ENCODE measurements at places on chromosomes 6 and 20.

DNA sequence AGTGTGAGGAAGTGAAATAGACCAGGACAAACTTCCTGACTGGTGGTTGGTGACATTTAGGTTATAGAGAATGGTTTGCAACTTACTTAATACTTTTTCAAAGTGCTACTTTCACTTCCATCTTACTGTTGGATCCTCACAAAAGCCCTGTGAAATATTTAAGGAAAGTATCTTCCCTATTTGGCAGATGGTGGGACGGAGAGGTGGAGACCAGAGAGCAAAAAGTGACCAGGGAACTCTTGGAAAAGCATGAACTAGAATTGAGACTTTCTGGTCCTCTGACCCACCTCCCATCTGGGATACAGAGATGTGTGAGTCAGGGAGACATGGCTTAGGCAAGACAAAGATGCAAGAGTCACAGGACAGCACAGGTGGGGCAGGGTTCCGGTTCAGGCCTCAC, 3.0 kb downstream of the TRIM10 start:
- DNase-seq = no peak

DNA sequence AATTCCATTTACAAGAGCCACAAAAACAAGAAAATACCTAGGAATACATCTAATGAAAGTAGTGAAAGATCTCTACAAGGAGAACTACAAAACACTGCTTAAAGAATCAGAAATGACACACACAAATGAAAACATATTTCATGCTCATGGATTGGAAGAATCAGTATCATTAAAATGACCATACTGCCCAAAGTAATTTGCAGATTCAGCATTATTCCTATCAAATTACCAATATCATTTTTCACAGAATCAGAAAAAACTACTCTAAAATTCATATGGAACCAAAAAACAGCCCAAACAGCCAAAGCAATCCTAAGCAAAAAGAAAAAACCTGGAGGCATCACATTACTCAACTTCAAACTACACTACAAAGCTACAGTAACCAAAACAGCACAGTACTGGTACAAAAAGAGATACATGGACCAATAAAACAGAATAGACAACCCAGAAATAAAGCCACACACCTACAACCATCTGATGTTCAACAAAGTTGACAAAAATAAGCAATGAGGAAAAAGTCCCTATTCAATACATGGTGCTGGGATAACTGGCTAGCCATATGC, 24.3 kb downstream of the REV3L start:
- DNase-seq = no peak

- no peak for DNase-seq
These were observed 22.2 kb downstream of the TFEB start for GRCh38 chr6:41713159-41713649.

DNA sequence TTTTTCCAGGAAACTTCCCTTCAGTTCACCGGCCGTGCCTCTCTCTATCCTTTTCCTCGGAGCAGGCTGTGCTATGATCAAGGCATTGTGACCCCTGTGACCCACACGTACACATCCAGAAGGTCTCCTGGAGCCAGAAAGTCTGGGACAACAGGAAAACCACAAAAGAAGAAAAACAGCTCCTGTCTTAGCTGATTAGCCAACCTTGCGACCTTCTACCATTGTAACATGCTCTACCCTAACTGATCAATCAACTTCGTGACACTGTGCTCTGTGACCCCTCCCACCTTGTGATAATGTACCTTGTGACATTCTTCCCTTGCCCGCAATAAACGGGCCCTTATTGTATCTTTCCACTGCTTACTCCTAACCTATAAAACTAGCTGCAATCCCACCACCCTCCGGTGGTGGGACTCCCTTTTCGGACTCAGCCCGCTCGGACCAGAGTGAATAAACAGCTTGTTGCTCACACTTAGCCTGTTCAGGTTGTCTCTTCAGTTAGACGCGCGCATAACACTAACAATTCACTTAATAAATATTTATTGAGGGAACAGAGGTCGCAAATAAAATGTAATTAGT, 24.2 kb downstream of the ZNF311 start:
- no peak for DNase-seq

GRCh38 chr6:133964702-133965101, 11.7 kb downstream of the TBPL1 start:
- DNase-seq = no peak

- no peak for DNase-seq
These were observed 130.9 kb downstream of the TRMT11 start for GRCh38 chr6:126117251-126117650.

Data from suprapubic skin (tissue), 4 donors.